Astrocyte of the hippocampus (primary cell): ENCODE measurements at places on chromosomes 16 and 17.

DNA sequence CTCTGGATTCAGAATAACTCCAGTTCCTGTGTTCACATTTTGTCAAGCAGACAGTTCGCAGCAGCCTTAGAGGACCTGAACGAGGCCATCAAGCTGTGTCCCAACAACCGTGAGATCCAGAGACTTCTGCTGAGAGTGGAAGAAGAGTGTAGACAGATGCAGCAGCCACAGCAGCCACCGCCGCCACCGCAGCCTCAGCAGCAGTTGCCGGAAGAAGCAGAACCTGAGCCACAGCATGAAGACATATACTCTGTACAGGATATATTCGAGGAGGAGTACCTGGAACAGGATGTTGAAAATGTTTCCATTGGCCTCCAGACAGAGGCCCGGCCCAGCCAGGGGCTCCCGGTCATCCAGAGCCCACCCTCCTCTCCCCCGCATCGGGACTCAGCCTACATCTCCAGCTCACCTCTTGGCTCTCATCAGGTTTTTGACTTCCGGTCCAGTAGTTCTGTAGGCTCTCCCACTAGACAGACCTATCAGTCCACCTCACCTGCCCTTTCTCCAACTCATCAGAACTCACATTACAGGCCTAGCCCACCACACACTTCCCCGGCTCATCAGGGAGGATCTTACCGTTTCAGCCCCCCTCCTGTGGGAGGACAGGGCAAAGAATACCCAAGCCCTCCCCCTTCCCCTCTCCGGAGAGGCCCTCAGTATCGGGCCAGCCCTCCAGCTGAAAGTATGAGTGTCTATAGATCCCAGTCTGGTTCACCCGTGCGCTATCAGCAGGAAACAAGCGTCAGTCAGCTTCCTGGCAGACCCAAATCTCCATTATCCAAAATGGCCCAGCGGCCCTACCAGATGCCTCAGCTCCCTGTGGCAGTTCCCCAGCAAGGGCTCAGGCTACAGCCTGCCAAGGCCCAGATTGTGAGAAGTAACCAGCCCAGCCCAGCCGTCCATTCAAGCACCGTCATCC, 25.9 kb downstream of the CYB561 start:
- DNase-seq = no peak

DNA sequence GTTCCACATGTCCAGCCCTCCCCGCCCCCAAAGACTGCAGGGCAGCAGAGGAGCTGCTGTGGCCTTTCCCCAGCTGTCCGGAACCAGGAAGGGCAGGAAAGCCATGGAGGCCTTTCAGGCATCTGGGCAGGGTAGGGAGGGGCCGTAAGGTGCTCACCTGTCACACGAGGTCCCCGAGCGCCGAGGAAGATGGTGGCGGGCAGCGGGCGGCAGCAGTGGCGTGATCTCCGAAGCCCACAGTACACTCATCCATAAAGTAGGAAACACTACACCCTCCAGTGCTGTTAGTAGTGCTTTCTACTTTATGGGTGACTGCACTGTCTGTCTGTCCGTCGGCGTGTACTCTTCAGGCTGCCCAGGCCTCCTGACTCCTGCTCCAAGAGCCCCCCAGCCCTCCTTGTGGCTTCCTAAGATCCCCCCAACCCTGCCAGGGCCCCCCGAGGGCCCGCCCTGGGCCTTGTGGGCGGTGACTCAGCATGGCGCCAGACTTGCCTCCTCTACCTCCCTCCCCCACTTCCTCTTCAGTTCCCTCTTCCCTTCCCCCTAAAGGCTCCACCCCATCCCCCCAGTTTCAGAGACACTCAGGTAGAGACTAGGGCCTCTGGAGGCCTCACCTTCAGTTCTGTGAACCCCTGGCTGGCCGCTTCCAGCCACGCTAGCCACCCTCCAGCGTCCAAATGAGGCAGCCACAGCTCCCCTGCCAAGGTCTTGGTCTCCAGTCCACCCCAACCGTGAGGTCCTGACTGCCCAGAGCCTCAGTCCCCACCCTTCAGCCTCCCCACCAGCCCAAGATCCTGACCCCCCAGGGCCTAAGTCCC, 2.6 kb upstream of the TSPOAP1 start:
- DNase-seq = no peak

DNA sequence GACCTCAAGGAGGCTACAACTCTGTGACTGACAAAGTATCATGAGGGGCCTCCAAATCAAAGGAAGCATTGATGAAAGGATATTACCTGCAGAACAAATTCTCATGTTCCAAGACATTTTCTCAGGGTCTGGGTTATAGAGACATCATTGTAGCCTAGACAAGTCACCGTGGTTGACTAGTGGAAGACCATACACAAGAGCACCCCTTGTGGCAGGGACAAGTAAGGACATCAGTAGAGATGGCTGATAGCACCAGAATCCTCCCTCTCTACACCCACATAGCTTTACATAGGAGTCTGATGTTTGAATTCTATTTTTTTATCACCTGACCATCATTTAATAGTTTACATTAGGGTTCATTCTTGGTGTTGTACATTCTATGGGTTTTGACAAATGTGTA, 32.5 kb upstream of the CDH8 start:
- no peak for DNase-seq

DNA sequence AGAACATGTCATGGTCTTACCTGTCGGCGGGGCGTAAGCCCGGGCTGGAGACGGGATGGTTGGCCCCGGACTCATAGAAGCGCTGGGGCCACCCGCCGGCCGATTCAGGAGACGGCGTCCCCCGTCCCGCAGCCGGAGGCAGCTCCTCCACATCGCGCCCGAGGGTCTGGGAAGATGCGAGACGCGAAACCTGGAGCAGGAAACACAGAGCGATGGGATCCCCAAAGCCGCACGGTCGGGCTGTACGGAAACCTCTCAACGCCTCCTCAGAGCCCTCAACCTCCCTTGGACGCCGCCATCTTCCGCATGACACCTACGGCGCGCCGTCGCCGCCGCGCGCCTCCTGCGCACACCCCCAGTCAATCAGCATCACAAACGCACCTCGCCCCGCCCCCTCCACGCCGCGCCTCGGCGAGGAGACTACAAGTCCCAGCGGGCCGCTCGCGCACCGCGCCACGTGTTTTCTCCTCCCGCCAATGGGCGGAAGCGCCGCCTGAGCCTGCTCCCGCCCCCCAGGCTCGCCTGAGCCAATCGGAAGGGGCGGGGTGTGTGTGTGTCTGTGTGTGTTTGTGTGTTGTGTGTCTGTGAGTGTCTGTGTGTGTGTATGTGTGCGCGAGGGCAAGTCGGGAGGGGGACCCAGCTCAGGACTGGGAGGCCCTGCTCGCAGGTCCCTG, at the start of the genes ATPAF2 and GID4:
Gene ATPAF2, minus strand, starts transcription at position 308 of the 674 bp plus-strand sequence. Its CDS starts 155 bp downstream, at position 153.
Gene GID4, plus strand, starts transcription at position 548 of the 674 bp plus-strand sequence. Its CDS starts 57 bp downstream, at position 605.
- DNase-seq = peak; percentile 100

DNA sequence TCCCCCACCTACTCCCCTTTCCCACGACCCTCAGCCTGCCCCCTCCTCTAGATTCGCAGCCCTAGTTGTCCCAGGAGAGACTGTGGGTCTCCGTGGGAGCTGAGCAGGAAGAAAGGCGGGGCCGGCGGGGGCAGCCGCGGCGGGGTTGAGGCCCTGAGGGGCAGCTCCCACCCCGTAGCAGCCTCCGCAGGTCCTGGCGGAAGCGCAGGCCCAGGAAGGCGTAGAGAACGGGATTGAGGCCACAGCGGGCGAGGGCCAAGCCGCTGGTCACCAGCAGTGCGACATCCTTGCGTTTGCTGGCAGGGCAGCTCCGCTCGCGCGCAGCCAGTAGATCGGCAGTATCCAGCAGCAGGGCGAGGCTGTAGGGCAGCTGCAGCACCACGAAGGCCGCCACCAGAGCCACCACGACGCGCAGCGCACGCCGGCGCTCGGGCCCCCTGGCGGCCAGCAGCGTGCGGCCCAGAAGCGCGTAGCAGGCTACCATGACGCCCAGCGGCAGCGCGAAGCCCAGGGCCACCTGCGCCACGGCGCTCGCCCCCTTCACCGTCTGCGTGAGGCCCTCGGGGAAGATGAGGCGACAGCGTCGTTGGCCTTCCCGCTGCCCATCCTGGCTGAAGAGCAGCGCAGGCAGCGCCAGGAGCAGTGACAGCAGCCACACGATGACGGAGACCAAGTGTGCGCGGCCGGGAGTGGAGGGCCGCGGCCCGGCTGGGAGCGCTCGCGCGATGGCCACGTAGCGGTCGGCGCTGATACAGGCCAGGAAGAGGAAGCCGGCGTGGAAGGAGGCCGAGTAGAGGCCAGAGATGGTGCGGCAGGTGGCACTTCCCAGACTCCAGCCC, 1.9 kb downstream of the CCR10 start:
- DNase-seq = peak; percentile 92

DNA sequence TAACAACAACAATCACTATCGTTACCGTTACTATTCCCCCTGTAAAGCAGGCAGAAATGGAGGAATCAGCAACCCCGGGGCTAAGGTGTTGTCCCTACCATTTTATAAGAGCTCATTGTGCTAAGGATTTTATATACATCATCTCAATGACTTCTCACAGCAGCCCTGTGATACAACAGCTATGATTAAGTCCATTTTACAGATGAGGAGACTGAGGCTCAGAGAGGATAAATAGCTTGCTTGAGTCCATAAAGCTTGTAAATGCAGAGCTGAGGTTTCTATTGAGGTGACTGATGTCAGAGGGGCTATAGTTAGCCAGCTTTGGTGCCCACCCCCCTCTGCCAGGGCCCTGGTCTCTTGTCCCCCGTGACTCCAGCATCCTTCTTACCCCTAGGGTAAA, 16.7 kb upstream of the PDK2 start:
- no peak for DNase-seq
